Vagina (tissue), 2 donors: ENCODE measurements at places on chromosomes 7 and 10. TPM values are rescaled to one million over a fixed set of nuclear protein-coding genes. Genes with fewer than 3 reads are reported as not detected.

GRCh38 chr7:146948703-146949102 is 832.1 kb downstream of the CNTNAP2 start:
- DNase-seq = no peak

- no peak for DNase-seq
Measured at GRCh38 chr7:134371971-134372370, 55.2 kb upstream of the SLC35B4 start.

DNA sequence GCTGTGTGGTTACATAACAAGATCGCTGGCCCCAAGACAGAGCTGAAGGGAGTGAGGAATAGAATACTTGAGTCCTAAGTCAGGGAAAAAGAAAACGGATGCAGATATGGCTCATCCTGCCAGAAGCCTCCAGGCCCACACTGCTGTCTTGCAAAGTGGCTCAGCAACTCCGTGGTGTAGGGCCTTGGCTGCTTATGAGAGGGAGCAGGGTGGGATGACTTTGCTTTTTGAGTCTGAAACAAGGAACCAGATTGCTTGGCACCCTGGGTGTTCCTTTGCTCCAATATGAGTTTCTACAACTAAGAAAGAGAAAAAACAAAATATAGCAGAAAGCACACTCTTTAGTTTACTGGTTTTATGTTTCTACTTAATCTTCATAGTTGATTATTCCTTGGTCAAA is 193.8 kb upstream of the WDR11 start:
- no peak for DNase-seq

- no peak for DNase-seq
Measured at GRCh38 chr10:11197266-11197712, 179.6 kb downstream of the CELF2 start.

- no peak for DNase-seq
Measured at GRCh38 chr10:128066870-128067382, 59.3 kb downstream of the MKI67 start.

Gene TMEM213
- not detected for total RNA-seq

- DNase-seq = no peak
Measured at GRCh38 chr7:51261950-51262795, 54.4 kb downstream of the COBL start.

DNA sequence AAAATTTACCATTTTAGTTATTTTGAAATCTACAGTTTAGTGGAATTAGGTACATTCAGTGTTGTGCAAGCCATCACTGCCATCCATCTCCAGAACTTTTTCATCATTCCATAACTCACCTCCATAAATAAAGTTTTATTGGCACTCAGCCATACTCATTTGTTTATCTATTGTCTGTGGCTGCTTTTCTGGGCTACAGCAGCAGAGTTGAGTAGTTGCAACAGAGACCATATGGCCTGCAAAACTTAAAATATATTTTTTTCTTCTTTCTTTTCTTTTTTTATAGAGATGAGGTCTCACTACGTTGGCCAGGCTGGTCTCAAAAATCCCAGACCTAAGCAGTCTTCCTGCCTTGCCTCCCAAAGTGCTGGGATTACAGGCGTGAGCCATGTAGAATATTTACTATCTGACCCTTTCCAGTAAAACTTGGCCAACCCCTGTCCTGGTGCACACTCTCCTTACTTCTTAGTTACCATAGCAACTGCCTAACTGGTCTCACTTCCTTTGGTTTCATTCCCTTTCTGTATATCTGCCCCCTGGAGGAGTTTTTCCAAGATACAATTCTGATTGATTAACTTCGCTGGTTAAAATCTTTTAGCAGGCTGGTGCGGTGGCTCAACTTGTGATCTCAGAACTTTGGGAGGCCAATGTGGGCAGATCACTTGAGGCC is 133.2 kb downstream of the CUX1 start:
- no peak for DNase-seq

DNA sequence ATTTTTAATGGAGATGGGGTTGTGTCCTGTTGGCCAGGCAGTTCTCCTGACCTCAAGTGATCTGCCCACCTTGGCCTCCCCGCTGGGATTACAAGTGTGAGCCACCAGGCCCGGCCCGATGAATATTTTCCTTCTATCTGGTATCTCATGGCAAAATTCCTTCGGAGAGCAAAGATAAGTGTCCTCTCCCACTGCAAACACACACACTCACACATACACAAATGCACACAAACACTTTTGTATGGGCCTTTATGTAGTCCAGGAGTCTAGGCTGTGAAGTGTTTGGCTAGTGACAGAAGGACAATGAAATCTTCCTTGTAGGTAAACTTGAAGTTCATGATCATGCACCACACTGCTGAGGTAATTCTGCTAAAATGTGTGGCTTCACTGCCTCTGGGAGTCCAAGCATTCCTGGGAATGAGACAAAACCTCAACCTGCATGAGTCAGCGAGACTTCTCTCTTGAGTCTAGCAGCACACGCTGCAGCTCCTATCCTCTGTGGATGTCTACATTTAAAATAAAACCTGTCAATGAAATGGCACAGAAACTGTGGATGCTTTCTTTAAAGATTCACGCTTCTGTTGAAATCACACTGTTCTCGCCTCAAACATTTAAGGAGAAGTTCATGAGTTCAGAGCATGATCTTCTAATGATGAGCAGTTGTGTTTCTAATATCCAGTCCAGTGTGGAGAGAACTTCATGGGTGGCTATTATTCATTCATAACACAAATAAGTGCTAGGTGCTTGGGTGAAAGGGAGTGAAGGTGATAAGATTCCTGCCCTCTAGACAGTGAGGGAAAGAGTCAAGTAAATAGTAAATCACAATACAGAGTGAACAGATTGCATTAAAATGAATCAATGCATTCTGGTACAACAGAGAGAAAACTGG is 96.5 kb downstream of the NRP1 start:
- no peak for DNase-seq

GRCh38 chr7:84069999-84070500 is 124.5 kb downstream of the SEMA3A start:
- no peak for DNase-seq

Gene GPR37
- total RNA-seq = 0.98 TPM

DNA sequence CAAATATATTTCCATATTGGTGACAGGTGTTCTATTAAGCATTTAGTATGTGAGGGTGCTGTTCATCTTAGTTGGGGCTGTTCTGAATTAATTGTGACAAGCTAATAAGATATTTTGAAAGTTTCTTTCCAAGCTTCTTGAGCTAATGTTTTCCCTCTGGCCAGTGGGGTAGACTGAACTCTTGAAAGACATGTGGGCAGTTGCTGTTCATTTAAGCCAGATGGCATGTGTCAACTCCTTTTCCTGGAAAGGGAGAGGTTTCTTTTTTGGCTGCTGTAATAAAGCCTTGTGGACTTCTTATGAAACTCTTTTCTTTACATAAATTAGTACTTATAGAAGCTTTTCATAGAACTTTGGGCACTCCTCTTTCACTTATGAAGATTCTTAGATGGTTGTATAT is 21.7 kb downstream of the RAB18 start:
- DNase-seq = no peak

Gene GRM3
- not detected for total RNA-seq

Gene APBB1IP
- 7.4 TPM for total RNA-seq

Gene CDNF
- total RNA-seq = 7.4 TPM

- DNase-seq = no peak
Measured at GRCh38 chr7:41437257-41438196, 265.4 kb downstream of the INHBA start.

DNA sequence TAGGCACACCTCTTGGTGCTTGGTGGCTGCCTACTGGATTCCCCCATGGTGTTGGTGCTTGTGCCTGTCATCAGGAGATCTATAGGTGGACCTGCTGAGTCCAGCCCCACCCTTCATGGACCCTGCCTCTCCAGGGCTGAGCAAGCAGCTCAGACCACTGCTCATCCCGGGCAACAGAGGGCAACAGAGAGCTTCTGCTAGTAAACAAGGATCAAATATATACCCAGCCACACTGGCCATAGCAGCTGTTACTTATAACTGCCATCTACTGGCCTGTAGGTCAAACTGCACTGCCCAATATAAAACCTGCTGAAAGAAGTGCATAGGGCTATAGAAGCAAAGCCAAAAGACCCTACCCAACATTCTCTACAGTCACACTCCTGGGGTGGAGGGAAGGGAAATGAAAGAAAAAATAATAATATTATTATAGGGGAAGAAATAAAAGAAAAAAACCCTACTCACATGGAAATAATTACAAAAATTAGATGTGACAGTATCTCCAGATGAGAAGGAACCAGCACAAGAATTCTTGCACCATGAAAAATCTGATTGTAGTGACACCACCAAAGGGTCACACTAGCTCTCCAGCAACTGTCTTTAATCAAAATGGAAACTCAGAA is 54.9 kb upstream of the ZNF800 start:
- no peak for DNase-seq

Gene DKK1
- 14.0 TPM for total RNA-seq

DNA sequence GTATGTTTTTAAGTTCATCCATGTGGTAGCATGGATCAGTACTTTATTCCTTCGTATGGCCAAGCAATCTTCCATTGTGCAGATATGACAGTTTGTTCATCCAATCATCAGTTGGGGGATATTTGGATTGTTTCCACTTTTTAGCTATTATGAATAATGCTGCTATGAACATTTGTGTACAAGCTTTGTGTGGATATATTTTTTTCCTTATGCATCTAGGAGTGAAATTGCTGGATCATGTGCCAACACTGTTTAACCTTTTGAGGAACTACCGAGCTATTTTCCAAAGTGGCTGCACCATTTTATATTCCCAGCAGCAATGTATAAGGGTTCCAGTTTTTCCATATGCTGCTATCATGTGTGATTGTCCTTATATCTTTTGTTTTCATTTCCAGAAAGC is 140.1 kb downstream of the HIBADH start:
- DNase-seq = no peak

DNA sequence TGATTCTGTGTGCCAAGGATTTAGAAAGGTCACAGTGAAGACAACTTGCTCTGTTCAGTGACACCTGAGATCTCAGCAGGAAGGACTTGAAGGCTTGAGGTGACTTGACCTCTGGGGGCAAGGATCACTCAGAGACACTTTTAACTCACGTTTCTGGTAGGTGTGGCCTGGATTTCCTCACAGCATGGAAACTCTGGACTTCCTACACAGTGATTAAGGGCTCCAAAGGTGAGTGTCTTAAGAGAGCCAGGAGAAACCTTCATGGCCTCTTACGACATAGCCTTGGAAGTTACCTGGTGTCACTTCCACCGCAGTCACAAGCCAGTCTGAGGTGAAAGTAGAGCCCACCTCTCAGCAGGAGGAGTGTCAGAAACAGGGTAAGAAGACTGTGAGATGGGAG is 38.1 kb upstream of the ADO start:
- no peak for DNase-seq

GRCh38 chr10:3806603-3807002 is 21.6 kb upstream of the KLF6 start:
- DNase-seq = no peak

Gene HABP2
- total RNA-seq = not detected

Gene CYP2C19
- 6.1 TPM for total RNA-seq
